ENCODE measurements at places on chromosomes 12 and 14.

DNA sequence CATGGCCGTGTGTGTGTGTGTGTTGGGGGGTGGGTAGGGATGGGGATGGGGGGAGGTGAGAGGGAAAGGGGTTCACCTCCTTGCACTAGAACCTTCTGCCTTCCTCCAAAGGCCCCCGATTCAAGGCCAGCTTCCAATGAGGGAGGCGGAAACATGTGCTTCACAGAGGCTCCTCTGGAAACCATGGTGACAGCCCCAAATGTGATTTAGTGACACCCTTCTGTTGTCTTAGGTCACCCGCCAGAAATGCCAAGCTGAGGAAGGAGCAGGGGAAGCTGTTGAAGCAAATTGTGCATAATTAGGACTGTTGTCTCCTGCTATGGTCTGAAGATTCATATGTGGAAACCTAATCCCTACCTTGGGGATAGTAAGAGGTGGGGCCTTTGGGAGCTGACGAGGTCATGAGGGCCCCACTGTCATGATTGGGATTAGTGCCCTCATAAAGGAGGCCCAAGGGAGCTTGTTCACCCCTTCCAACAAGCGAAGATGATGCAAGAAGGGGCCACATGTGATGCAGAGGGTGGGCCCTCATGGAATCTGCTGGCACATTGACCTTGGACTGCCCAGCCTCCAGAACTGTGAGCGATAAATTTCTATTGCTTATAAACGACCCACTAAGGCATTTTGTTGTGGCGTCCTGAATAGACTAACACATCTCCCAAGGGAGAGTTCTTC lies 95.2 kb downstream of the AACS start:
- DNase-seq = no peak

GRCh38 chr14:92489394-92490238 lies 24.0 kb upstream of the RIN3 start:
- no peak for DNase-seq

- DNase-seq = no peak
Measured at GRCh38 chr12:105569886-105570285, 239.4 kb downstream of the C12orf75 start.

DNA sequence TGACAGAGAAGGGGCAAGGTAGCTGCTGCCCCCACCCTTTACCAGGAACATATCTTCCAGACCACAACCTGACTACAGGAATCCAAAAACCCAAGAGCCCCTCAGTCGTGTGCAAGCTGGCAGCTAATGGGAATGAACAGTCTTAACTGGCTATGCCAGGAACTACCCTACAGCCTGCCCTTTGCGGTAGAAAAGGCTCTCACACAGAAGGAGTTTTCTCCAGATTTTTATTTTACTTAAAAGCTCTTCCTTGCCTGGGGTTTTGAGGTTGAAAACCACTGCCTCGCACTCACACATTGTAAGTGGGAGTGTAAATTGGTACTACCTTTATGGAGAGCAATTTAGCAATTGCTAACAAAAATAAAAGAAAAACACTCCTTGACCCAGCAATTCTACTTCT lies 28.3 kb downstream of the PITPNM2 start:
- no peak for DNase-seq

DNA sequence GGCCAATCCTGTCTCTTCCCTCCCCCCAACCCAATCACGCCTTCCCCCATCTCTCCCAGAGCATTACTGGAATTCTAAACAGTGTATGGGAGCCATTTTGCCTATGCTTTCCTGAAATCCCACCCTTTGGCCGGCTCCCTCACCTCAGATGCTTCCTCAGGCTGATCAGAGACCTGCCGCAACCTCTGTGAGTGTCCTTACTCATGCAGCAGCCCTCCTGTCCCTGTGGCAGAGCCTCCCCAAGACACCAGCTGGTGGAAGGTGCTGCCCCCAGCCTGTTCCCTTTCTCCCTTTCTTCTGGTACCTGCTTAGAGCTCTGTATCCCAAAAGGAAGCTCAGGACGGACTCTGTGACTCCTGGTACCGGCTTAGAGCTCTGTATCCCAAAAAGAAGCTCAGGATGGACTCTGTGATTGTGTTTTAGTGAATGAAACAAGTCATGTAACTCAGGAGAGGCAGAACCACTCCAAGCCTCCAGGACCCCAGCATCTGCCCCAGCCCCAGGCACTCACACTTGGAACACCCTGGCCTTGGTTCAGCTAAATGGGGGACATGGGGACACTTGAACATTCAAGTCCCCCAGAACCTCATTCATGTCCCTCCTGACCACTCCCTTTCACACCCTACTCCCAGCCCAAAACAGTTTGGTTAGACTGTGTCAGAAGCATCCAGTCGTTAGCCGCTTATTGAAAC lies 29.3 kb upstream of the RIN3 start:
- no peak for DNase-seq

GRCh38 chr14:71355324-71356201 lies 448.3 kb downstream of the PCNX1 start:
- DNase-seq = no peak

DNA sequence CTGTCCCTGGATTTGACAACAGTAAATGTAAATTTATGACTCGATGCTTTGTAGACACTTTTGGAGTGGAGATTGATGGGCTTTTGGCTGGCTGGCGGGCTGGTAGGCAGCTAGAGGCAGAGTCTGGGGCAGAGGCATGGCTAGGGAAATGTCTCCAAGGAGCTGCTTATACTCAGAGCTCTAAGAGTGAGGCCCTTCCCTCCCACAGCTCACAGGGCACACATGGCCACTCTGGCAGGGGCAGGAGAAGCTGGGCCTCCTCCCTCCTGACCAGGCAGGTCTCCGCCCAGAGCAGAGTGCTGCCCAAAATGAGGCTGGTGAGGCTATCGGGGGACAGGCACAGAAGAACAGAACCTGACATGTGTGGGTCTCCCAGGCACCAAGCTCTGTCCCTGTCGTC lies 67.5 kb downstream of the GALNT16 start:
- no peak for DNase-seq

GRCh38 chr12:90510948-90511347 lies 444.0 kb downstream of the CCER1 start:
- DNase-seq = no peak

- DNase-seq = no peak
Measured at GRCh38 chr12:105920161-105920684, 218.5 kb downstream of the NUAK1 start.

DNA sequence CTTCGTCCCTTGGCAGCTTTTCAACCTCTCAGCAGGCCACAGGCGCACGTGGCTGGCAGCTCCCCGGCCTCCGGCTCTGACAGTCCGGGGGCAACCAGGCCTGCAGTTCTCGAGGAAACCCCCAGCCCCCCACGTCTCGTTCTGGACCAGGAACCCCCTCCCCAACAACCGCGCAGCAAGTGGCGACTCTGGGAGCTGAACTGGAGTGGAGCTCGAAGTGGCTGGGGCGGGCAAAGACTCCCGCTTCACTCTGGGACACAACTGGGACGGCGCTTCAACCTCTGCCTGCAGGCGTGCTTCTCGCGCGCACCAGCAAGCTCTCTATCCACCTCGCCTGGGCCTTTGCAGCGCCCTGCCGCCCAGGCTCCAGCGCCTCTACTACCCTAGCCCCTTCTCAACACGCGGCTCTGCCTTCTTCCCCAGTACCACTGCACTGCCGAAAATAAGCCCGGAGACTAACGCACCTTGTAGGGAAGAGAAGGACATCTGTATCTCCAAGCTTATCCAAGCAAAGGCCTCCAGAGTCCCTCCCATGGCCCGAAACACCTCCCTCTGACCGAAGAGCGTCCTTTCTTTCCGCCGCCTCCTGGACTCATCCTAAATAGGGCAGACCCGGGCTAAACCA lies 2.4 kb upstream of the NKX2-1 start:
- no peak for DNase-seq

- no peak for DNase-seq
Measured at GRCh38 chr14:20755037-20755436, 9.3 kb downstream of the EDDM3A start.

GRCh38 chr14:73738518-73739173 lies 24.5 kb upstream of the PNMA1 start:
- DNase-seq = no peak

- no peak for DNase-seq
Measured at GRCh38 chr12:64385468-64385867, 5.1 kb downstream of the C12orf56 start.

- DNase-seq = no peak
Measured at GRCh38 chr12:113766879-113767878, 198.9 kb downstream of the RBM19 start.

DNA sequence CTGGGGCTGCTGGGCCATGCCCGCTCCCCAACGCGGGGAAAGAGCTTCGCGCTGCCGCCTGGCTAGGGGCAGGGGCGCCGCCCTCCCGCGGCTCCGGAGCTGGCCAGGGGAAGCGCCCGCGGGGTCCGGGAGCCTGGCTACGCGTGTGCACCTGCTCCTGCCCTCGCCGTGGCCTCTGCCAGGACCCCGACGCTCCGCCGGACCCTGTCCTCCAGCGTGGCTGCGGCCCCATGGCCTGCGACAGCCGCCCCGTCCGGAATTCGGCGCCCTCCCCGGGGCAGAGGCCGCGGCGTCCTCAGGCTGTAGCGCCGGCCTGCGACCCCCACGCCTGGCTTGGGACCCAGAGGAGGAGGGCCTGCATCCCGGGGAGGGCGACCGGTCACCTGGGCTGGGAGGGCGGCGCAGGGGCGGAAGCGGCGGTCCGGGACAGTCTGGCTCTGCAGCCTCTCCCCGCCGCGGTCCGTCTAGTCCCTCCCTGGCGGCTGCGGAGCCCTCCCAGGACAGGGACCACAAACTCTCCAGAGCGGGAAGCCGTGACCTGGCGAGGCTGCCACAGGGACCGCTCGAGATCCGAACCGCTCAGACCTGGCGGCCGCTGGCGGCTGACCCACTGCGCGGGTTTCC lies 85.6 kb downstream of the ALG10 start:
- no peak for DNase-seq

- DNase-seq = no peak
Measured at GRCh38 chr12:10098791-10099190, at the start of gene CLEC1A. Gene CLEC1A, minus strand, starts transcription at chr12:10098985. Its CDS starts 63 bp downstream, at chr12:10098922.

DNA sequence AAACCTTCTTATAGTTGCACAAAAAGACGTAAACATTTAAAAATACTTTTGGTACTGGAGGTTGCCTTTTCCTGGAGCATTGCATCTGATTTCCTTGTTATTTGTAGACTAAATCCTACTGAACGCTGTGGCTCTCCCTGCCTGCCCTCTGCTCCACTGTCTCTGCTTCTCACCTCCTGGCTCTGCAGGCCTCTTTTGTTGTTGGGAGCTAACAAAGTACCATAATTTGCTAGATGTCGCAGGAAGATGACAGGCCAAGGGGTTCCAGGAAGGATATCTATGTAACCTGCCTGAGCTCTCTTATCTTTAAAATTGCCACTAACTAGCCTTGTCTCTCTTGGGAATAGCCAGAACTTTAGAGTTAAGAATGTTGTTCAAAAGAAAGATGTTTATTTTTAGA lies 21.4 kb downstream of the SYNE2 start:
- DNase-seq = no peak
